DMS153 (cell line): ENCODE measurements at places on chromosomes 3 and 15.

GRCh38 chr3:16254916-16255315 lies 9.8 kb downstream of the DPH3 start:
- DNase-seq, result no peak

DNA sequence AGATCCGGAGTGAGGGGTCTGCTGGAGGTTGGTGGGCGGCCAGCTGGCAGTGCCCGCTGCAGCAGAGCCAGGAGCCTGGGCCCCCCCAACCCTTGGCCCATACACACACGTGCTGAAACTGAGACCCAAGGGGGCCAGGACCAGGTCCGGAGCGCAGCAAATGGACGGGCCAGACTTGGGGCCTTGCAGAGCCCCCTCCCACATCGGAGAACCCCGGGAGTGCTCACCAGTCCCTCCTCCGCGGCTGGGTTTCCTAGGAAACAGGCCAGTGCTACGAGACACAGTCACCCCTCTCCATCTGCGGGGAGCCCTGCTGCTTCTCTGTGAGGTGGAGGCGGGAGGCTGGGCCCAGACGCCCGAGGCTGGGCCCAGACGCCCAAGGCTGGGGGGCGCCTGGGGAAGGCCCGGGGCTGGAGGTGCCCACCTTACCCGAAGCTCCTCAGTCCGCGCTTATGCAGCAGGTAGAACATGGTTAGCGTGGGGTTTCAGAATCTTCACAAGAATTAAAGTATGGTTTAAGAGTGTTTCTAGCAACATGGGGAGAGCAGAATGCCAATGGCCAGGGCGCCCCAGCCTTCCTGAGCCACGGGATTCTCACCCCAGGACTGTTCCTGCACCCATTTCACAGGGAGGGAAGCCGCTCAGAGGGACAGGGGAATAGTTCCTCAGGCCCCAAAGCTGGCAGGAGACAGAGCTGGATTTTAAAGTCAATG lies 135.0 kb upstream of the PRR20G start:
- DNase-seq, result no peak

DNA sequence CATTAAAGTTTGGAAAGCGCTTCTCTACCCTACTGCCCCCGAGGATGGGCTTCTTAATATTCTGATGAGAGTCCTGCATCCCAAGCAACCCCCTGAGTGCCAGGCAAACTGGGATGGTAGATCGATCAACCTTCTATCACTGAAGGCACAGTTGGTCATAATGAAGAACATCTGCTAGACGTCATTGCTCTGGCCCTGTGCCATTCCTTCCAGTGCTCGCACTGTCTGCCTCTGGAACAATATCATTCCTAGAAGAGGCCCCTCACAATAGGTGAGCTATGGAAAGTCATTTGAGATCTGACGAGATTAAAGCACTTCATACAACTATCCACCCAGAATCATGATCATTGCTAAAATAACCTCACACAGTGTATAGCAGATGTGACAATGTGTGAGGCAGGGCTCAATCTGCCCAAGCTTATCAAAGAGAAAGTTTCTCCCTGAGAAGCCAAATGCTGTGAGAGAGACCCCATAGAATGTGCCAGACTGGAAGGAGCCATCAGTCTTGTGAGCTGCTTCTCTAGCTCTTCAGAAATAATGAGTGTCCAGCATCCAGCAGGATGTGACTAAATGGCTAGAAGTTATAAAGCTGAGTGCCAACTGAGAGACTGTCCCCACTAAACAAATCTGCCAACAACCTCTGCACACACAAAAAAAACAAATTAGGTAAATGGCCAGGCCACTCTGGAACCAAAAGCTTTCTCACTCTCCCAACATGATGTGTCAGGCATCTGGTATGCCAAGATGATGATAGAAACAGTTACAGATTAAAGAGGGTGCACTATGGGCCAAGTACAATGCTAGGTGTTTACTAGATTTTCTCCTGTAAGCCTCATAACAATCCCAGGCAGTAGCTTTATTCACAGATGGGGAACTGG lies 165.5 kb downstream of the NECTIN3 start:
- DNase-seq, result no peak

DNA sequence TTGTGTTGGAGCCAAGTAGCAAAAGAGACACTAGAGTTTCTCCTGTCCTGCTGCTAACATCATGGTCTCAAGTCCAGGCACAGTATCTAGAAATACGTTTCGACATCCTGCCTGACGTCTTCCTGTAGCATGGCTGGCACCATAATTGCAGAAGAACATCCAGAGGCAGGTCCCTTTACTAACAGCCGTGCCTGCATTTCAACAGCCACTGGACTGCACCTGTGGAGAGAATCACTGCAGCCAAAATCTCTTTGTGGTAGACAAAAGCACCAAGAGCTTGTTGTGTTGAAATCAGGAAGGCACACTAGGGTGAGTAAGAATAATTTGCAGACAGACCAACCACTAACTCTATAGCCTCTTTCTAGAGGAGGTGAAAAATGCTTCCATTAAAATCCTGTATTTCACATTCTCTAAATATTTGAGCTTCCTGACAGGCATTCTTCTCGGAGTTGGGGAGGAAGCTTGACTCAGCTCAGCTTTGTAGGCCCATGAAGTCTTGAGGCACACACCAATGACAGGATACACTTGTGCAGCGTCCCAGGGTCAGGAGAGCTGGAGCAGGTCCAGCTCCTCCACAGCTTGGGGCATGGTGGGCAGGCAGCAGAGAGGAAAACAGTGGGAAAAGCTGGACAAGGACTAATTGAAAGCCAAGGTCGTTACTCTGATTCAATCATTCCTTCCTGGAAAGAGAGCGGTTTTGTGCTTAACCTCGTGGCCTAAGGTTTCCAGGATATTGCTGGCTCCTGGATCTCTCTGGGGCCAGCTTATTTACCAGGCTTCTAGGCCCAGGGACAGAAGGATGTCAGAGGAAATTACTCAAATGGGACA lies 244.9 kb downstream of the FAM43A start:
- no peak for DNase-seq

- DNase-seq, result no peak
Observed at GRCh38 chr3:193095366-193095765, 145.7 kb upstream of the PLAAT1 start.

DNA sequence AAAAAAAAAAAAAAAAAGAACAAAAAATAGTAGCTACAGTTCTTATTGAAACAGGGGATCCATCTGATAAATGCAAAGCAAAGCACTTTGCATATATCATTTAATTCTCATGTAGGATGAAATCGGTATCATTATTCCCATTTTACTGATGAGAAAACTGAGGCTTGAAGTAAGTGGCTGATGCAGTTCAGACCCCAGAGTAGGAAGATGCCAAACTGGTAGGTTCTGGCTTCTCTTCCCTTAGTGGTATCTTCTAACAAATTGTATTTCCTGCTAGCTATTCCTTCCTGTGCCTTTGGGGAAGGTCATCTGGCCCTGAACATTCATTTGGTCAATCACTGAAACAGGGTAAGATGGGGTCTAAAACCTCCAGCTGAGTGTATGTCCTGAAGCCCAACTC lies 21.9 kb downstream of the PIF1 start:
- no peak for DNase-seq

DNA sequence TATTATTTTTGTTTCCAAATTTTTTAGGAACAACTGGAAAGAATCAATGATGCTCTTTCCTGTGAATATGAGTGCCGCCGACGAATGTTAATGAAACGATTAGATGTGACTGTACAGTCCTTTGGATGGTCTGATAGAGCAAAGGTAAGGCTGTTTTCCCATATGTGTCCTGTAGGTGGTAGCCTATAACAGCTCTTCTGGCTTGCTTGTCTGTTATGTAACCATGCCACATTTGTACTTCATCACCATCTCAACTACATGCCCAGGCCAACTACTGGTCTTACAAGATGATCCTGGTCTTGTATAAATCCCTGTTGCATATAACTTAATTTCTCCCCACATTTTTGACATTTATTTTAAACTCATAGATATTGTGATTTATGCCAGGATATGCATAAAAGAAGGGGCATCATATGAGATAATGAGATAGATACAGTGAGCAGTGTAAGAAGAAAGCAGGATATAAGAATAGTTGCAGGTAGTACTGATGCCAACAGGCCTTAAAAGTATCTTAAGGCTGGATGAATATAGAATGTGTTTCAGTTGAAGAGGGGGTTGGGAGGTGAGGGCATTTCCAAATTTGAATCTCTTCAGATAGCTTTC lies 20.3 kb downstream of the FAM98B start:
- peak; percentile 15 for DNase-seq

GRCh38 chr3:150384296-150385212 lies 23.5 kb upstream of the TSC22D2 start:
- DNase-seq, result no peak
